DMS79 (cell line): ENCODE measurements at places on chromosomes 3 and 15.

GRCh38 chr3:23567917-23568316, 237.8 kb upstream of the UBE2E1 start:
- no peak for DNase-seq

GRCh38 chr15:81024936-81025335, 24.2 kb downstream of the TLNRD1 start:
- no peak for DNase-seq

- DNase-seq = no peak
Observed at GRCh38 chr3:125109536-125109925, 53.7 kb upstream of the HEG1 start.

DNA sequence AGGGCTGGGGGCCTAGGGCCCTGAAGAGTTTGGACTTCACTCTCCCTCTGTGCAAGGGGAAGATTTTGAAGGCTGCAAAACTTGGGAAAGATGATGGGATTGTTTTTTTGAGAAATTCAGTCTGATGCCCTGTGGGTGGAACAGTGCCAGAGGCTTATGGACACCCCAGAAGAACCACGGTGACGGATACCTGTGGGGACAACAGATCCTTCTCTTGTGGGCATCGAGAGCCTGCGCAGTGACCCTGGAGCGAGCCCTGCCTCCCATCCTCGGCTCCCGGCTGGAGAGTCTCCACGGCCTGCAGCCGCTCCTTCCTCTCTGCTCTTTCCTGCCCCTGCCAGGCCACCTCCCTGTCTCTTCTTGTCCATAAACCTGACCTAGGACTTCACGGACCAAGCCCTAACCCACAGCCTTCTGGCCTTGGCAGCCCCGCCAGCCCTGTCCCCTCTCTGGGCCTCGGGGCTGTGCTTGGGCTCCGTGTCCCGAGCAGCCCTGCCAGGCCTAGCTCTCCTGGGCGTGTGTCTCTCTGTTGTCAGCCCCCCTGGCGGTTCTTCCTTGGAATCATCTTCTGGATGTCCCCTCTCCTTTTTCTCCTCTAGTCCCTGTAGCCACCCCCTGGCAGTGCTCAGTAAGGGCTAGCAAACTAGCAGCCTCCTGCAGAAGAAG, 98.4 kb downstream of the VGLL4 start:
- DNase-seq = no peak
